H9 (cell line): ENCODE measurements at places on chromosomes 2 and 18.

GRCh38 chr2:95296011-95296410 lies 1.1 kb upstream of the KCNIP3 start:
- DNase-seq, result no peak

DNA sequence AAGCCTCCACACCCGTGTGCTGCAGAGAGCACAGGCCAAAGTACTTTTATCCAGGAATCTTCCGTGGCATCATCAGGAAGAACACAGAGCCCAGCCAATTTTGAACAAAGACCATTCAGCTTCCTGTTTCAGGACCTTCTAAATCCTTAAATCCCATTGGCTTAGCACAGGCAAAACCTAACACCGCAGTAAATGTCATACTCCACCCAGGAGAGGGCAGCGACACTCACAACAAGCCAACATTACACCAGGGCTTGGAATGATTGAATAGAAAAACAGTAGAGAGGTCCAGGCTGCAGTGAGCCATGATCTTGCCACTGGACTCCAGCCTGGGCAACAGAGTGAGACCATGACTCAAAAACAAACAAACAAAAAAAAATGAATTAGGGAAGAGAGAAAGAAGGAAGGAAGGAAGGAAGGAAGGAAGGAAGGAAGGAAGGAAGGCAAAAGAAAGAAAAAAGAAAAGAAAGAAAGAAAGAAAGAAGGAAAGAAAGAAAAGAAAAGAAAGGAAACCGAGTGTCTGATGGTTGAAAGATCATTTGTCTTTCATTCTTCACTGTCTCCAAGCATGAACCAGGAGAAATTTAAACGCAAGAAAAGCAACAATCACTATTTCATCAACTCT lies 144.6 kb upstream of the SATB2 start:
- peak; percentile 62 for DNase-seq

- peak; percentile 70 for DNase-seq
Observed at GRCh38 chr18:48023334-48024008, 93.0 kb upstream of the SMAD2 start.

DNA sequence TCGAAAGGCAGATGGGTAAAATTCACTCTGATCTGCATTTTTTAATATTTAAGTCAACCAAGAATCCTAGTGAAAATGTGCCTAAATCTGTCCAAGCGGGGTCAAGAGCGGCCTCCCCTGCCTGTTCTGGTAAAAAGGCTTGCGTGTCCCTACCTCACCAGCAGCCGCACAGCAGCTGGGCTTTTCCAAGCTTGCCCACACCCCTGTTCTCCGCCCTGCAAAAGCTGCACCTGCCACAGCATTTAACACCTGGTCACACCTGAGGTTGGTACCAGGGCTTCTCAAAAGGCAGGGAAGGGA lies 25.8 kb upstream of the TMEM182 start:
- DNase-seq, result peak; percentile 39

GRCh38 chr18:75314117-75314516 lies 103.5 kb downstream of the TSHZ1 start:
- DNase-seq, result no peak

DNA sequence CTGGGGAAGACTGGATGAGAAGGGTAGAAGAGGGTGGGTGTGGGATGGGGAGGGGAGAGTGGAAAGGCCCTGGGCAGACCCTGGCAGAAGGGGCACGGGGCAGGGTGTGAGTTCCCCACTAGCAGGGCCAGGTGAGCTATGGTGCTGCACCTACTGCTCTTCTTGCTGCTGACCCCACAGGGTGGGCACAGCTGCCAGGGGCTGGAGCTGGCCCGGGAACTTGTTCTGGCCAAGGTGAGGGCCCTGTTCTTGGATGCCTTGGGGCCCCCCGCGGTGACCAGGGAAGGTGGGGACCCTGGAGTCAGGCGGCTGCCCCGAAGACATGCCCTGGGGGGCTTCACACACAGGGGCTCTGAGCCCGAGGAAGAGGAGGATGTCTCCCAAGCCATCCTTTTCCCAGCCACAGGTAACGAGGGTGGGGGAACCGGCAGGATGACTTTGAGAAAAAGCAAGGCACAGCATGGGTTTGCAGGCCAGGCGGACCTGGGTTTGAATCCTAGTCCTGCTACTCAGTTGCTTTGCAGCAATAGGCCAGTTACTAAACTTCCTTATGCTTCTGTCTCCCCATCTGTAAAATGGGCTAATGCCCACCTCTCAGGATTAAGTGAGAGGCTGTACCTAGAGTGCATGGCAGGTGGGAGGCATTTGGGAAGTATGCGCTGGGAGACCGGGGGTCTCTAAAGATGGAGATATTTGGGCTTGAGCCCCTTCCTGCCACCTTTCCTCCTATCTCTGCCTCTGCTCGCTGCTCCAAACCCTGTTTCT lies at the start of gene INHA:
Gene INHA (plus strand): TSS at position 74 of the 765 bp plus-strand sequence. CDS start 65 bp downstream, at position 139.
- no peak for DNase-seq

DNA sequence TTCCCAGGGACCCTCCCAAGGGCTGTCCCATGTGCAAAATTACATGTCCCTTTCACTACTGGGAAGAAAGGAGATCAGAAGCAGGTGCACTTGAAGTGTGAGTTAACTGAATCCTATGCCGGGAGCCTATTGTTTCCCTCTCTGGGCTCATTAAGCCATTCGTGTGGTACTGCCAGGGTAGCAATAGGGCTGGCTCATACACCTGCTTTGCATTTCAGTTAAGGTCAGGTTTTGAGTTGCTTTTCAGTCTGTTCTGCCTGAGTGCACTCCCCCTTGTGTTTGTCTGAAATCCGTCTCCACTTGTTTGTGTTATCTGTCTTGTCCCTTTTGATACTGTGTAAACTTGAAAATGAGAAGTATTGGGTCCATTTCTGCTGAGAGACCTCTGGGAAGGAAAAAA lies 1232.6 kb upstream of the NRXN1 start:
- DNase-seq, result peak; percentile 37

GRCh38 chr2:239180526-239181073 lies 220.2 kb downstream of the HDAC4 start:
- DNase-seq, result no peak
